ENCODE measurements at places on chromosomes 1 and 21.

GRCh38 chr1:24805534-24806301 is 60.5 kb downstream of the CLIC4 start:
- no peak for DNase-seq

DNA sequence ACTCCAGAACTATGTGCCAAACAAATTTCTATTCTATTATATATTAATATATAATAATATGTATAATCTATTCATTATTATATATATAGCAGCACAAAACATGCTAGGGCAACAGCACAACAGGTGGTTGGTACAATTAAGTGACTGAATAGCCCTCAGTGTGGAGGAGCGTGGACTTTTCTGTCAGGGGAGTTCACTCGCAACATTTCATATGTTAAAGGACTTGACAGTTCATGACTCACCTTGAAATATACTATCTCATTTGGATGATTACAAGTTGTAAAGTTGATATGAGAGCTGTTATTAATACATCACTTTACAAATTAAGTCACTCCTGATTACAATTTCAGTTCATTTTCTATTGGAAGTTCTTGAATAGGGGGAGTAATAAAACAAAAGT is 178.4 kb downstream of the LHX8 start:
- DNase-seq, result no peak

DNA sequence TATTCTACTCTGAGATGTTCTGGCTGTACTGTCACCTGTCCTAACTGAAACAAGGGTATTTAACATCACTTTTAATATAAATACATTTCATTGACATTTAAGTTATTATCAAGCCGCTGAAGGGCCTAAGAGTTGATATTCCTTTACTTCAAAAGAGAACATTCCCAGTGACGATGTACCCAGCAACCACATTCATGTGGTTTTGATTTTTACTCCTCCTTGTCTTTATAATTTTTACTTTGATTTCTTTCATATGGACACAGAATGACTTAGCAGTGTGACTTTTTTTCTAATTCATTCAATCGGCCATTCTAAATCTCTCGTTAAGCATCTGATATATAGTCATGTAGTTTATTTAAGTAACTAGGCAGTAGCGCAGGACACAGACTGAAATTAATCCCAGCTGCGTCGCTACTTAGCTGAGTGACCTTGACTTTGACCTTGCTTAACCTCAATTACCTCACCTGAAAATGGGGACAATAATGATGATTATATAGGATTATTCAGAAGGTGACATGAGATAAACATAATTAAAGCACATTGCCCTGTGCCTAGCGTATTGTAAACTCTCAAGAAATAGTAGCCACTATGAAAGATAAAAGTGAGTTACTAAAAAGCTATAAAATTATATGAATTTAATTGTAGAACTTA is 476.6 kb downstream of the SETD4 start:
- DNase-seq, result no peak

DNA sequence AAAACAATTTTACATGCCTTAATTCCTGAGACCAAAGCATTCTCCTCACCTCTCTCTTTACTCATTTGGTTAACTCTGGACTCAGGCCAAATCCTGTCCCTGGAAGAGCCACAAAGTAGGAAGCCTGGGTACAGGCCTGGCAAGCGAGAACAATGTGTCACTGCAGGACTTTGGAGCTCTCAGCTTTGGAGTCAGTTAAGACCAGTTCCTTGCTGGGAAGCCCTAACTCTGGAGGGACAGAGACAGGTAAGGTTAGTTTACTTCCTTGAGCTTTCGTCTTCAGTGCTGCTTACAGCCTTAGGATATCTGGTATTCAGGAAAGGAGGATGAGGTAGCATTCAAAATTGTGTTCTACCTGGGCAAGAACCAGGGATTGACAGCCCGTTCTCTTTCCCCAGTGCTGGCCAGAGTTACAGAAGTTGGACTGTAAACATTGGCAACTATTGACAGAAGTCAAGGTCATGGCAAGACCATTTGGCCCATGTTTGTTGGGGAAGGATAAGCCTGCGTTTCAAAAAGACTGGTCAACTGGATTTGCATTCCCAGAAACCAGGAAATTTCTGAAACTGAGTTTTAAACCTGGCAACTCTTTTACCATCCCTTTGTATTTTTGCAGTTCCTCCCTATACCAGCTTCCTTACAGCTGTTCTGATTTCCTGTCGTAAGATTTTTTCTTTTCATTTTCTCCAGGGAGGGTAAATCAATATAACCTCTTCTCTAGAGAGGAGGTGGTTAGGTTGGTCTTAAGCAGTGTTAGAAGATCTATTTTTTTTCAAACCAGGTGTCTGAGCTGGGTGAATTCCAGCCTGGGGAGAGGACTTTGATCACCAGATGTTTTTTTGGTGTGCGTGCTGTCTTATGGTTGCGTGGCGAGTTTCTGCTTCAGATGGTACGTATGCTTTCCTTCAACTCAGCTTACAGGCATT is at the start of gene C4BPB:
Gene C4BPB (plus strand): TSS at position 160 of the 926 bp plus-strand sequence. CDS start 672 bp downstream, at position 832.
- no peak for DNase-seq

DNA sequence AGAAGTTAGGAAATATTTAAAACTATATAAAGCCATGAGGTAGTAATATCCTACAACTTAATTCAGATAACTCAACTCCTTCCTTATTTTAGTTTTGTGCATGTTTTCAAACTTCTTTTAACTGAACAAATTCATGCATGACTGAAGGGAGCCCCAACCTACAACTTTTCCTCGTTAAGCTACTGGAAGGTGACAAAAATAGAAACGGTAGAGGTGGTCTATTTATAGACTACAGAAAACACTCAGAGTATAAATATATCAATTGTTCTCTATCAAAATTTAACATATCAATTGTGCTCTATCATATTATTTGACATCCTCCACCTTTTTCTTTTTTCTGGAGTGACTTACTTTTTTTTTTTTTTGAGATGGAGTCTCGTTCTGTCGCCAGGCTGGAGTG is 16.8 kb downstream of the SYNJ1 start:
- no peak for DNase-seq

- DNase-seq, result peak; percentile 16
These were observed 91.1 kb upstream of the RAB3GAP2 start for GRCh38 chr1:220363196-220363837.

DNA sequence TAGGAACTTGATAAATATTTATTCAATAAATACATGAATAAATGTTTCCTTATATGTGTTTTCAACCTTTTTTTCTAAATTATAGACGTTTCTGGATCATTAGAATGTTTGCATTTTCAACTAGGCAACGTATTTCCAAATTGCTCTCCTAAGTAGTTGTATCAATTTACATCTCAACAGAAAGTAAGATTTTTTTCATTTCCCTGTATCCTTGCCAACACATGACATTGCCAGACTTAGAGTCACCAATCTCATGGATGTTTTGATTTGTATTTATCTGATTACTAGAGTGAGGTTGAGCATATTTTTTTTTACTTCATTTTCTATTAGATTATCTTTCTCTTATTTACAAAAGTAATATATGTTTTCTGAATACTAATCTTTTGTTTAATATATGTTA is 22.2 kb upstream of the SMG7 start:
- DNase-seq, result no peak

- peak; percentile 8 for DNase-seq
These were observed 9.6 kb downstream of the FCRL5 start for GRCh38 chr1:157542676-157543075.

DNA sequence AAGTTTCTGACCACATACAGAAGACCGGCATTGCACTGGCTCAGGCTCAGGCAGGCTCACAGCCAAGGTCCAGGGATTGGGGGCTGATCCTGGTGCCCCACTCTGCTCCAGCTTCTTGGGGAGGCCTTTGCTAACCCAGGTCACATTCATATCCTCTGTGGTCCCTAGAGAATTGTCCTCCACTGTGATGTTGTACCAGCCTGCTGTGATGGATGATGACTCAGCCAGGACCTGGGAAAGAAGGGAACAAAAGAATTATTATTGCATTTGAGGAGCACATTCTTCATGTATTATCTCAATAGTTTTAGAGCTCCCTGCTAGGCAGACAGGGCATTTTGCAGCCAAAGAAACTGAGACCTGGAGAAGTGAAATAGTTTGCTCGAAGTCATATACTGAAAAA is 114.3 kb upstream of the ETV3 start:
- no peak for DNase-seq

- DNase-seq, result peak; percentile 64
These were observed 4.5 kb downstream of the KCNJ9 start for GRCh38 chr1:160085686-160086455.
